ENCODE measurements at places on chromosomes 11 and 22. TPM values are rescaled to one million over a fixed set of nuclear protein-coding genes. Genes with fewer than 3 reads are reported as not detected.

DNA sequence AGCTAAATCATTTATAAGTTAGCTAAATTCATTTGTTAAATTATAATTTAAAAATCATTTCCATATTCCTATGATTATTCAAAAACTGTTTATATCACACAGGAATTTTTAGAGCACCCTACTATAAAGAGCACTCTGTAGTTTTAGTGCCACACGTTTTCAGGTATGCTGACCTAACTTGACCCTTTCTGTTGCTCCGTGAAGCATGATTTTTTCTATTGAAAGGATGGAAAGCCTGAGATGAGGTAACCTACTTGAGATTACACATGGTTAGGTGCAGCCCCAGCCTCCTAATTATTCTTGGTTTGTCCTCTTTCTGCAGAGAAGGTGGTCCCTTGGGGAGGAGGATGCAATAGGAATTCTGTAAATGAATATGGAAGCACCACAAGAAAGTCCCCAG lies 72.6 kb downstream of the PPFIBP2 start:
- DNase-seq = no peak

DNA sequence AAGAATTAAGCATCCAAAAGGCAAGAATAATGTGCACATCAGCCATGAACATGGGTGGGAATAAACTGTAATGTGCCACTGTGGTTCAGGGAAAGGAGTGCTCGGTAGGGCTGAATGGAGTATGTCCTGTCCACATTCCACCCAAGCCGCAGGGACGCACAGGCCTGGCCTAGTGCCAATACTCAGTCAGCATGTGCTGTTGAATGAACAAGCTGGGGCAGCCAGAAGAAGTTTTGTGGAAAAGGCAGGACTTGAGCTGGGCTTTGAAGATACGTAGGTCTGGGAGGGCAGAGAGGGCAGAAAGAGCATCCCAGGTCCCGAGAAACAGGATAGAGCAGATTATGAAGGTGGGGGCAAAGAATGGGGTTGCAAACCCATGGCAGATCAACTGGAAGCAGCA lies 60.0 kb upstream of the PLET1 start:
- peak; percentile 83 for DNase-seq

DNA sequence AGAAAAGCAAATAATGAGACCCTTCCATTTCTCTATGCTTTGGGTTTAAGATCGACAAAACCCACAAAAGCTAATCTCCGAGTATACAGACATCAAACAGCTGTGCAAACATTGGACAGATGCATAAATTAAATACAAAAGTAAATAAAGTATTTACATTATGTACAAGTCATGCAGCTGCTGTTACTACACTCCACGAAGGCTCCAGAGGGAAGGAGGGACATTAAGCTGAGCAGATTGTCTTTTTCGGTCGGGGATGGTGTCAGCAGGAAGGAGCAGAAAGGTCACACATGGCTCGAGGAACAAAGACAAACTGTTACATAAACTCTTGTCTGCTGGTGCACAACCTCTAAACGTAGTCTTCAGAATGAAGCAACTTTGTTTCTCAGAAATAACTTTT lies 88.8 kb upstream of the BARX2 start:
- no peak for DNase-seq

NRGN gene
- total RNA-seq = not detected

TSPAN32 gene
- 1.7 TPM for total RNA-seq

GGT5 gene
- 7.5 TPM for total RNA-seq

DNA sequence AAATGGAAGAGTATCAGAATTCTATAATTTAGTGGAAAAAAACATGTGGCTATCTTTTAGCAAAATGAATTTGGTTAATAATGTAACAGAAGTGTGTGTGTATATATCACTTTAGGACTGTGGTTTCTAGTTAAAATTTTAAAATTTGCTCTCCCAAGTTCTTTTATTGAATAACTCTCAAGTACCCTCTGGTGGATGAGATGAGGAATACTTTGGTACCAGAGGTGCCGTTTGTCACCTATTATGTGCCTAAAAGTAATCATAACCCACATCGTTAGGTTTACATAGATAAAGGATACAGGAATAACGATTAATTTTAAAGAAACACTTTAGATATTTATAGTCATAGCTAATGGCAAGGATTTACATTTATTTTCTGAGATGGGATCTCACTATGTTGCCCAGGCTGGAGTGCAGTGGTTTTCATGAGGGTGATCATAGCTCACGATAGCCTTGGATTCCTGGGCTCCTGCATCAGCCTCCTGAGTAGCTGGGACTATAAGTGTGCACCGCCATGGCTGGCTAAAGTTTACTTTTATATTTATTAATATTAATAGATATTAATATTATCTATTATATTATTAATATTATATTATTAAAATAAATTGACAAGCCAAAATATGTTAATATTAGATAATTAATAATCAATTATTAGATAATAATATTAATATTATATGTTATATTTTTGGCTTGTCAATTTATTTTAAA lies 66.7 kb upstream of the CAPRIN1 start:
- DNase-seq = no peak

DNA sequence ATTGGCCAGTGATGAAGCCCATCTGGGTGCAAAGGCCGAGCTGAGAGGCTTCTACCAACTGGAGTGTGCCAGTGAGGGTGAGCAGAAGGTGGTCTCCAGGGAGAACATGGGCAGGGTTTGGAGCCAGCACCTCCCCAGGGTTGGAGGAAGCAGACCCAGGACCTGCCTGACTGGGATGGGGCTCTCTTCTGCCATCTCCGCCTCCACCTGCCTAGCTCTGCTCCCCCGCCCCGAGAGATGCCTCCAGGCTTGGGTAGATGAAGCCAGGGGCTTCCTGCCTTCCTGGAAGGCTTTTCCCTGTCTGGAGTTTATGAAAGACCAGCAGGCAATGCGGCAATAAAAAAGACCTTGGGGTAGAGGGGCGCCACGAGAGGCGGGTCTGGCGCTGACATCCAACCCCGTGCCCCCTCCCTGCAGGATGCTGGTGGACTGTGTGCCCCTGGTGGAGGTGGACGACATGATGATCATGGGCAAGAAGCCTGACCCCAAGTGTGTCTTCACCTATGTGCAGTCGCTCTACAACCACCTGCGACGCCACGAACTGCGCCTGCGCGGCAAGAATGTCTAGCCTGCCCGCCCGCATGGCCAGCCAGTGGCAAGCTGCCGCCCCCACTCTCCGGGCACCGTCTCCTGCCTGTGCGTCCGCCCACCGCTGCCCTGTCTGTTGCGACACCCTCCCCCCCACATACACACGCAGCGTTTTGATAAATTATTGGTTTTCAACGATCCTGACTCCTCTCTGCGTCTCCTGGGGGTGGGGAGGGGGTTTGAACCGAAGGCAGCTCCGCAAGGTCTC lies 3.3 kb downstream of the SELENOM start:
- DNase-seq = no peak

GRCh38 chr11:68941324-68942094 lies 37.8 kb downstream of the IGHMBP2 start:
- no peak for DNase-seq

DNA sequence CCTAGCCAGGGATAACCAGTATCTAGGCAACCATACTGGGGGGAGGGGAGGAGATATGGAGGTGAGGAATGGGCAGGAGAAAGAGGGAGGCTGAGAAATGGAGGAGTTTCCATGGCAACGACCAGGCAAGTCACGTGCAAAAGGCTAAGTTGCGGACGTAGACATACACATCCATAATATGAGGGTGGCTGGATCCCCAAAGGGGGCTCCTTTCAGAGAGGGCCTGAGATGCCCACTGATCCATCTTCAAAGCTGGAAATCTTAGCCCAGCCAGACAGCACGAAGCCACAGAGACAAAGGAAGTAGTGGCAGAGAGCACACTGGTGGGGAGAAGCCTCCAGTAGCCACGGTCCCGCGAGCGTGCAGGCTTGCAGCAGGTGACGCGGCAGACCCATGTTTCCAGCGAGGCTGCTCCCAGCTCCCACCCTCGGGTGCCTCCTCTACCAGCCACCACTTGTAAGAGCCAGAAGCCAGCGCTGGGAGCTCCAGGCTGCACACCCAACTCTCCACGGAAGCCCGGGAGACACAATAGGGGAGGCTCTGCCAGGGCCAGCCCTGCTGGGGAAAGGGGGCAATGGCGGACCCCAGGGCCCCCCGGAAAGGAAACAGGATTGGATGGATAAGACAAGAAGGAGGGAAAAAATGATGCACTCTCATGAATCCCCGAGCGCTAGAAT lies 938 bp downstream of the FXYD6 start:
- peak; percentile 41 for DNase-seq

DNA sequence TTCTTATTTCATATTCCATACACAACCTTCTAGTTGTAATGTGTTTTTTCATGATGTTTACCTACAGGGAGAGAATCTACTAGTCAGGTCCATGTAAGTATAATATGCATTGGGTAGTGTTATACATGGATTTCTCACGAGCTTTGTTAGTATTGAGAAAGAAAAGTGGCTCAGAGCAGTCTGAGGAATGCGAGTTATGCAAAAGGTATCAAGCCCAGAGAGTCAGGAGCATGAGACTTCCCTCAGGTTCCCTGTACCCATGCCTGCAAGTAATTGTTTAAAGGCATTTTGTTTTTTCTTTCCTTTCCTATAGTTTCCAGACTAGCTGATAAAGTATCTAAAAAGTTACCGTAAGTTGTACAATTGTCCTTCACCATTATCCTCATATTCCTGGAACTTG lies 66.1 kb downstream of the STK33 start:
- no peak for DNase-seq

- peak; percentile 48 for DNase-seq
Measured at GRCh38 chr22:50218996-50219727, 18.4 kb downstream of the SELENOO start.

GRCh38 chr11:34809191-34810106 lies 106.7 kb downstream of the APIP start:
- DNase-seq = peak; percentile 12

DNA sequence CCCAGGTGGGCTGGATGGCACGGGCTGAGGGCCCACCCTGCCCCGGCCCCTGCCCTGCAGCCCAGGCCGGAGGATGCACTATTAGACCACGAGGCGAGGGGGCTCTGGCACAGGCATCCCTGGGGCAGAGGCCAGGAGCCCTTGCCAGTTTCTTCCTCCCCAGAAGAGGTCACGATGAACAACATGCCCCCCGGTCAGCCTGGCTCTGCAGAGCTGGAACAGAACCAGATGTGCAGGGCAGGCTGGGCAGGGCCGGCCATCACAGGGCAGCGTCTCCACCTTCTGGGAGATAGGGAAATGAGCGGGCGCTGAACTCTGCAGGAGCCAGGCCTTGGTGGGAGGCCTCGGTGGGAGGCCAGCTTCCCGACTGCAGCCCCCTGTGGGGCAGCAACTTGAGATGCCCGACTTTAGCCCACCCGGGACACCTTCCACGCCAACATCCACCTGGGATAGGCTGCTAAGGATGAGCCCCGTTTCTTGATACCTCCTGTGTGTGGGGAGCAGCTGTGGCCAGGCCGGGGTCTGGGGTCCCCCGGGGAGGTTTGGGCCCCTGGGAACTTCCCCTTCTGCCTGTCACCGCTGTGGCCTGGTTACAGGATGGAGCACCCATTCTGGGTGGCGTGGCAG lies 21.8 kb upstream of the GNB1L start:
- no peak for DNase-seq

GRCh38 chr22:36493690-36494110 lies 12.3 kb upstream of the TXN2 start:
- DNase-seq = no peak
